CD4-positive, alpha-beta memory T cell (primary cell): ENCODE measurements at places on chromosomes 2 and 18. TPM values are rescaled to one million over a fixed set of nuclear protein-coding genes. Genes with fewer than 3 reads are reported as not detected.

Gene TCF7L1
- polyA plus RNA-seq = not detected

Gene TLX2
- polyA plus RNA-seq = 0.33 TPM

DNA sequence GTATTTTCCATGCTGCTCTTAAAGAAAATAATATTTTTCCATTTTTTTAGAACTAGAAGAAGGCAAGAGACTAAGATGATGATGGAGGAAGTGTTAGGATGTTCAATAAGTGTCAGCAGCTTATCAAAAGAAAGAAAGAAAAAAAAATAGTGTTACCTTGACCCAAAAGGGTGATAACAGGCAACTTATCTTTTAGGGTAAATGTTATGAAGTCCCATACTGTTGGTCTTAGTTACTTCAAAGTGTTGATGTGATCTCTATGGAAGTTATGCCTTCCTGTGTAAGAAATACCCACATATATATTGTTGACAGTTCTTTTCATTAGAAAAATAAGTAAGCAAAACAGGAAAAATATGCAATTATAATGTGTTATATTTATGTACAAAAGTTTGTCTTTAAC lies 143.5 kb downstream of the OTX1 start:
- DNase-seq = no peak

Gene SERPINB3
- not detected for polyA plus RNA-seq

DNA sequence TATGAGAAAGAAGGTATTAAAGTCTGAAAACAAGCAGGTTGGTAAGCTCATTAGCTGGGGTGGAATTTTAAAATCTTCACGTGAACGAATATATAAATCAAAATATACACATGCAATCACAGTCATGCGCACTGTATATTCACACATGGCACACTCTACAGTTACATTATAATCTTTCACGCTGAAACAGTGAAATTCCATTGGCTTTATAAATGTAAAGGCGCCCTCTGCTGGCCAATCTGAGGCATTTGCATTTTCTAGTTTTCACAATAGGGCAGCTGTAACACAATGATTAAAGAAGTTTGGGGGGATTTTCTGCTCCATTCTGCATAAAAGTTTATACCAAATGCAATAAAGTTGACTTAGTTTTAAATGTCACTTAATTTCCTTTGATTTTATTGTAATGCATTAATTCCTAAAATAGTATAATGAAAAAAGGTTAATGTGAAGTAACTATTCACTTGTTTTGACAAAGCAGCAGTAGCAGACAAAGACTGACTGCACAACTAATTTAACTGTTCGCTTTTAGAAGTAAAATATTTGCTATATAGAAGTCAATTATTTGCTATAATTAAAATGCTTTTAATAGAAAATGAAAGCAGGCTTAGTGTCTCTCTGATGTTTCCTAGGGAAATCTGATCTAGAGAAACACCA lies 17.2 kb downstream of the IFIH1 start:
- peak; percentile 52 for DNase-seq

DNA sequence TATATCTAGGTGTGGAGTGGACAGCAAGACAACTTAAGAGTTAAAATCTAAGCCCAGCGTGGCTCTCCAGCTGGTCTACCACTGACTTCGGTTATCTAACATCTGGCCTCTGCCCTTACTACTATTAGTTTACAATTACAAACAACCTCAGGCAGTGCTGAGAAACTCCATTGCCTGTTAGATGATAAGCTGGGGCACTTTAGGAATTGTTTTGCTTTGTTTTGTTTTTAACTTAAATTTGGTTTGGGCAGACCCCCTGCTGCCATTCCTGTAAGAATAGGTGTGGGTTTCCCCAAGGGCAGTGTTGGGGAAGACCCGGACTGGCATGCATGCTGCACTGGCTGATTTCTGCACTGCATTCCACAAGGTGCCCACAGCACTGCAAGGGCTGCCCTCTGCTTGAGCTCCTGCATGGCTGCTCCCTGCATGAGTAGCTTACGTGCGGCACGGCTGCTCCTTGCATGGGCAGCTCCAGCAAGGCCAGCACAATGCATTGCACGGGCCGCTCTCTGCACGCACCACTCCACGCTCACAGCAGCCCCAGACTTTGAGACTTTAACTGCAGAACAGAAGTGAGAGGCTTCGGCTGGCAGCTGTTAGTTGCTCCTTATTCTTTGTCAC lies 74.2 kb upstream of the SERTAD2 start:
- DNase-seq = no peak

DNA sequence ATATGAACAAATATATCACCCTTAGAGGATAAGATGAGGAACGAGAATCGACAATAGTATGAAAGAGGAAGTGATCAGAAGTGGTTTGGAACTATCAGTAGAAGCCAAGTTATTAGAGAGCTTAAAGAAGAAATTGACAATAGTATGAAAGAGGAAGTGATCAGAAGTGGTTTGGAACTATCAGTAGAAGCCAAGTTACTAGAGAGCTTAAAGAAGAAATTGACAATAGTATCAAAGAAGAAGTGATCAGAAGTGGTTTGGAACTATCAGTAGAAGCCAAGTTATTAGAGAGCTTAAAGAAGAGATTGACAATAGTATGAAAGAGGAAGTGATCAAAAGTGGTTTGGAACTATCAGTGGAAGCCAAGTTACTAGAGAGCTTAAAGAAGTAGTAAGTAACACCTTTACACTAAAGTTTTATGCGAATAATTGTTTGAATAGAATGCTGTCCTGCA lies 175.5 kb downstream of the ZNF407 start:
- no peak for DNase-seq

DNA sequence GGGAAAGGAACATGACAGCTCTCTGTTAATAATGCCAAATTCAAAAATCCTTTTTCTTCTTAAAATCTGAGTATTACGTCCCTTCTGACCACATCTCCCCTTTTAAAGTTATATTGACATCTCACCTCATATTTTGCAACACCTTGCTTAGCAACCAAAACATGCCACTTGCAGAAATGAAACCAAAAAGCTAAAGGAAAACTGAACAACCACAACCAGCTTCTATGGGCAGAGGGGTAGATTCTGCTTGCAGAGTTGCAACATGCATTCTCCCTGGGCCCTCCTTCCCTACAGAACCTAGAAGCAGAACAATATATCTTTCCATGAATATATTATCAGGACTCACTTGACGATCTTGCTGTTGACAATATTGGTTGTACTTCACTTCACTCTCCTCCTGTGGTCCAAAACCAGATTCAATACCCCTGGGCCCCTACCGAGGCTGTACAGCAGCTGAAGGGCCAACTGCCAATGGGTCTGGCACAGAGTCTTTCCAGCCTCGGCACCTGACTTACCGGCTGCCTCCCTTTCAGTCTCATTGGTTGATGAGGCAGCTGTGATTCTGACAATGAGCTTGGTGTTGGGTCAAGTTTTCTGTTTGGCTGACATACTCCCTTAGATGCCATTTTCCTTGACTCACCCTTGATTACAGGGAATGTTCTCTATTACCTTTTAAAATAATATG lies 616.6 kb downstream of the ZEB2 start:
- DNase-seq = no peak

- no peak for DNase-seq
Measured at GRCh38 chr2:191645434-191646162, 32.3 kb upstream of the NABP1 start.

Gene DCC
- polyA plus RNA-seq = not detected

GRCh38 chr2:76073992-76074604 lies 363.4 kb upstream of the GCFC2 start:
- no peak for DNase-seq

GRCh38 chr2:95539290-95539689 lies 52.5 kb upstream of the TRIM43 start:
- no peak for DNase-seq

GRCh38 chr2:101300164-101300563 lies 8.3 kb downstream of the RNF149 start:
- DNase-seq = no peak

DNA sequence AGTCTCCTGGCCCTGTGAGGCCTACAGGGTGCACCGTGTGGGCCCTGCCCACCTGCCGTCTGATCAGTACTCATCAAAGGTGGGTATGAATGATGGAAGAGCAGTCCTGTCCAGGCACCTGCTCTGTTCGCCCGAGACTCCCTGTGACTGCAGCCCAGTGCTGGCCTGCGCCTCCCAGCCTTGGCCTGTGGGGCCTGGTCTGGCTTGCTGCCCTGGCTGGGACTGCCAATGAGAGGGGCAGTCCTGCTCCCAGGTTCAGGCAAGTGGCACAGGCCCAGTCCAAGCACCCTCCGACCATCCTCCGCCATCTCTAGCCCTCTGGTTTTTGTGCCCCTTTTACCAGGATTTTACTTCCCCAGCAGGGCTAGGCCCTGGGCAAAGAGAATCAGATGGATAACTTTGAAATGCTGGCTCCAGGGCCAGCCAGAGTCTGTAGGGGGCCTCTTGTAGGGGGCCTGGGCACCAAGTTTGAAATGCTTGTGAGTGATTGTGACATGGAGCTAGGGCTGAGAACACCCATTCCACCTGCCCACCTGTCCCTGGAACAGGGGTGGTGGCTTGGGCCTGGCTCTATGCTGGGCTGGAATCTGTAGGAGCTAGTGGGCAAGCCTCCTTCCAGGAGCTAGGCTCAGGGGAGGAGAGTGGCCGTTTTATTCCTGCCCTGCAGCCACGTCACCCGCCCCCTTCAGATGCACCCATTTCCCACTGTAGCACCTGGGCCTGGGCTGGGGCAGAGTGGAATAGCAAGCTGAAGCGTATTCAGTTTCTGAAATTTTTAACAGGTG lies 8.7 kb upstream of the HS6ST1 start:
- DNase-seq = no peak

DNA sequence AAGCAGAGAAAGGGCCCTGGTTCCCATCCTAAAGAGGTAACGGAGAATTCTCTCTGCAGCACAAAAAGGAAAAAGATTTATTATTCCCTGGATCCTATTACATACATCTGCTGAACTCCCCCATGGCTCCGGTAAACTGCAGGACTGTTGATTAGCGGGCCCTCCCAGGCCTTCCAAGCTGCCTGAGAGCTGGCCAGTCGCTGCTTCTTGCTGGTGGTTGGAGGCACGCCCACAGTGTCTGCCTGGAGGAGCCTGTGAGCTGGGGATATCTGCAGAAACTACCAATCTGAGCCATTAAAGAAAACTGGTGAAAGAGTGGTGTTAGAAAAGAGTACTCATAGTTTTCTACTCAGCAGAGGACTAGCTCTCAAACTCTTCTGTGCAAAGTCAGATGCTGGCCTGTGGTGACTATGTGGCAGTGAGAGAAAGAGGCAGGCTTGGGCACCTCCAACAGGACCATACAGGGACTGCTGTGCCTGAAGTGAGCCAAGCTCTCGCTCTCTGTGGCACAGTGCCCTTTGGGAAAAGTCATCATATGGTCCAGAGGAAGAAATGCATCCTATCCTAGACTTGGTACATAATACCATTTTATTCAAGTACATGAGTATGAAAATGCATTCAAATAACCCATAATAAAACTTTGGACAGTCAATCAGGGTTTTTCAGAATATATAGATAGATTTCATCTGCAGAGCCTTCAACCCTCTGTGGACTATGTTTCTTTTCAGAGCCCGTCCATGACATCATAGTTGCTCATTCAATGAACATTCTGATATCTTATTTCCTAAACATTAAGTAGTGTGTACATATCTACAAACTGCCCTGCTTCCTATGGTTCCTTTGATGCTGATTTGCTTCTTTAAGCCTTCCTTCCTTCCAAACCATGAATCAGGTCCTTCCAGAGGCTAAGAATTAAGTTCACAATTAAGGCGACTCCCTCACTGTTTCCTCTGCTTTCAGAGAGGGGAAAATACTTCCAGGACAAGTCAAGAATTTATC lies 242.0 kb upstream of the LYPD1 start:
- DNase-seq = no peak

Gene IL36B
- polyA plus RNA-seq = not detected

- no peak for DNase-seq
Measured at GRCh38 chr18:40690062-40690461, 1265.0 kb upstream of the PIK3C3 start.

Gene CDK15
- not detected for polyA plus RNA-seq

- DNase-seq = no peak
Measured at GRCh38 chr2:25651066-25651465, 22.3 kb downstream of the DTNB start.

Gene EGR4
- polyA plus RNA-seq = not detected

DNA sequence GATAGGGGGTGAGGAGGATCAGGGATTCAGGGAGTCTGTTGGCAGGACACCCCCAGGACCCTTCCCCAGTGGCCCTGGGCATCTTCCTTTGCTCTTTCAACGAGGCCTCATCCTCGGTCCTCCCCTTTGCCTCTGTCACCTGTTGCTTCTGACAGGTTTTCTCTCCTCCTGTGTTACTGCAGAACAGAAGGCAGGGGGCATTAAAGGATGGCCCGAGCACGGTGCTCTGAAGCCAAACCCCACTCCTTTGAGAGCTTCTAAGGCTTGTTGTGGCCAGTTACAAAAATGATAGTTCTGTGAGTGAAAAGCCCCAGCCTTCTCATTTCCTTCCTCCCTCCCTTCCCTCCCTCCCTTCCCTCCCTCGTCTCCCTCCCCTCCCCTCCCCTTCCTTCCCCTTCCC lies 82.5 kb downstream of the THNSL2 start:
- DNase-seq = no peak

GRCh38 chr2:140550821-140551220 lies 1580.0 kb downstream of the LRP1B start:
- no peak for DNase-seq

DNA sequence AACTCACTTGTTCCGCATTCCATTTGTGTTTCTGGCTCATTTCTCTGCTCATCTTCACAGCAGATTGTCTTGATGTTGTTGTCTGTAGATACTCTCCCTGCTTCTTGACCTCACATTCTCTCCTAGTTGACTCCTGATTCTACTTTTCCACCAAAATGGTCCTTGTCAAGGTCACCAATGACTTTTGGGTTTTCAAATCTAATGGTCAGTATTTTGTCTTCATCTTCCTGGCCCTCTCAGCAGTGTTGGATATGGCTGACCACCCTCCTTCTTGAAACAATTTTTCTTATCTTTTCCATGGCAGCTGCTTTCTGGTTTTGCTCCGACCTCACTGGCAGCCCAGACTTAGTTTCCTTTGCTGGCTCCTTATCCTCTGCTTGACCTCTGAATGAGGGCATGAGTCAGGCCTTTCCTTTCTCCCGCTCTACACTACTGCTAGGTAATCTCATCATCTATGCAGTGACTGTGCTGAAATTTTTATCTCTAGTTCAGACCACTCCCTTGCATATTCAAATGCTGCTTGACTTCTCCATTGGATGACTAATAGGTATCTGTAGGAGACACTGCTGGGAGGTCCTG lies 386.6 kb upstream of the SPRED2 start:
- no peak for DNase-seq

- DNase-seq = peak; percentile 59
Measured at GRCh38 chr2:135916207-135916606, 40.0 kb upstream of the MCM6 start.

DNA sequence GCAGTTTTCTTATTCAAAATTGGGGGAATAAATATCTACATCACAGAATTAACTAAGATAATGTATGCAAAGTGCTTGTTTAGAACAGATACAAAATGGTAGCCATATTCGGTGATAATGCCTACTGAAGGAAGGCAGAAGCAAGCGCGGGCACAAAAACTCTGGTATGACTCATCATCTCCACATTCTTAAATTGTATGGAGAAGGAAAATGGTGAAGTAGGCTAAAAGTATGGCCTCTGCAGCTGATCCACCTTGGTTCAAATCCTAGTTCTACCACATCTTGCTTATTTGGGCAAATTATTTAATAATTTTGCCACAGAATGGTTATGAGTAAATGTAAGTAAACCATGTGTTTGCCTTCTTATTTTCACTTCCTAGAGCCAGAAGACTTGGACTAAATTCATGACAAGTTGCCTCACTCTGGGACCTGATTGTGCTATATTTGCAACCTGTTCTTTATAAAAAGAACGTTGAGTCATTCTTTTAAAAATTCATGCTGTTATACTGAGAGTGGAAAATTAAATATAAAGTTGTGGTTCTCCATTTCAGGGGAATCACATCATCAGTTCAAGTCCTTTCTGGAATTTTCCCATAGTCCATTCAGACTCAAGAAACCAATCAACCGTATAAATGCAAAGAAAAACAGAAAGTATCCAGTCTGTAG lies 9.0 kb upstream of the CDK15 start:
- DNase-seq = no peak
